H4 (cell line): ENCODE measurements at places on chromosomes 13 and 19. TPM values are rescaled to one million over a fixed set of nuclear protein-coding genes. Genes with fewer than 3 reads are reported as not detected.

The SIGLEC9 gene
- total RNA-seq = not detected in 2 replicates

The ZNF415 gene
- 0.12 TPM in 1 of 2 replicates, not detected in the other for total RNA-seq

The ZNF283 gene
- total RNA-seq = 6.7 and 10.6 TPM in 2 replicates

The SHISA7 gene
- total RNA-seq = not detected in 2 replicates

The CEACAM5 gene
- not detected in 2 replicates for total RNA-seq

The PSG7 gene
- 0.06 and 0.14 TPM in 2 replicates for total RNA-seq

The EFNB2 gene
- 6.7 and 8.0 TPM in 2 replicates for total RNA-seq

The ICAM4 gene
- 0.15 TPM in 1 of 2 replicates, not detected in the other for total RNA-seq

The PRR20D gene
- not detected in 2 replicates for total RNA-seq

The TINCR gene
- total RNA-seq = 2.3 and 4.3 TPM in 2 replicates

The GIPR gene
- not detected in 2 replicates for total RNA-seq

The PTGER1 gene
- total RNA-seq = not detected in 2 replicates

The ZFP36 gene
- 4.0 and 5.7 TPM in 2 replicates for total RNA-seq

The DCLK1 gene
- total RNA-seq = 0.97 and 2.9 TPM in 2 replicates

The FREM2 gene
- 0.46 and 0.51 TPM in 2 replicates for total RNA-seq

The TEX29 gene
- not detected in 2 replicates for total RNA-seq

The FXYD3 gene
- not detected in 2 replicates for total RNA-seq

The ZNF550 gene
- 4.7 and 5.0 TPM in 2 replicates for total RNA-seq

The PRSS57 gene
- not detected in 2 replicates for total RNA-seq

The CYSLTR2 gene
- not detected in 2 replicates for total RNA-seq

The PNMA8C gene
- not detected in 2 replicates for total RNA-seq

The FPR1 gene
- total RNA-seq = 2.5 and 3.0 TPM in 2 replicates

The KLK4 gene
- not detected in 2 replicates for total RNA-seq

The ZNF77 gene
- total RNA-seq = 3.7 and 4.0 TPM in 2 replicates

The ZNF850 gene
- total RNA-seq = 6.3 and 7.0 TPM in 2 replicates

The ZNF536 gene
- 0.02 and 0.41 TPM in 2 replicates for total RNA-seq

The ZNF625 gene
- 3.0 and 6.9 TPM in 2 replicates for total RNA-seq

- no peak for DNase-seq
Observed at GRCh38 chr13:36680913-36681312, 7.1 kb downstream of the SERTM1 start.

DNA sequence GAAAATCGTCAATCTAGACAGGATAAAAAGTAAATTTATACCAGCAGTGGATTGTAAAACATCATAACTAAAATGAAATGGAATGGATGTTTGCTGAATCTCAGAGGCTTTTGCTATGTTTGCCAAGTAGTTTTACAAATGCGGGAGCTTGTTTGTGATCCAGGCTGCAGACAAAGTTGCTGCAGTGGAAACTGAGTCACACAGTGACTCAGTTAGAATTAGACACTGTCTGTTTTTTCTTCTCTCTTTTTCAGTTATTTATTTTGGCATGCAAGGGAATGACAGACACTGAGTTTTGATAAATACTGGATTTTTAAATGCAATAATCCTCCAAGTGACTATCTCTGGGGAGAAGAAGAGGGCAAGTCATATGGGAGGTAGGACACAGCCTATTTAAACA, 4.6 kb upstream of the PNMA8A start:
- no peak for DNase-seq

- no peak for DNase-seq
Observed at GRCh38 chr13:74132776-74133656, 1.2 kb downstream of the KLF12 start.

- DNase-seq = no peak
Observed at GRCh38 chr13:82076496-82076895, 1735.6 kb upstream of the SPRY2 start.

DNA sequence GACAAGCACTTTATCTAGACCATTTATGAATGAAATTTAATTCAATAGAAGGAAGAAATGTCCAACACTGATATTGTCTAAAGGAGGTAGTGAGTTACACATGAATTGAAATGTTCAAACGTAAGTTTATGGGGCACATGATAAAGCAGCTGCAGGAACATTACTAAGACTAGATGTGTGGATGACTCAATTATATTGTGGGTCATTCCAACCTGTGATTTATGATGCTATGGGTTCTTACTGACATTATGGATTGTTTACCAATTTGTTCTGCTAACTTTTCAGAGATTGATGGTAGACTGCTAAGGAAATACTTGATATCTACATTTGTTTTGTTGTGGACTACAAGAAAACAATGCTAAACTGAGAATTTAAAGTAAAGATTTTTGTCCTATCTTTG, 56.1 kb upstream of the ATXN8OS start:
- no peak for DNase-seq

GRCh38 chr19:7521551-7522071, 813 bp upstream of the MCOLN1 start:
- DNase-seq = no peak

- DNase-seq = no peak
Observed at GRCh38 chr13:102667023-102667422, 27.8 kb downstream of the METTL21C start.

GRCh38 chr13:99192480-99192879, 8.2 kb upstream of the UBAC2 start:
- DNase-seq = no peak

- no peak for DNase-seq
Observed at GRCh38 chr13:114144606-114145244, 12.3 kb upstream of the RASA3 start.

DNA sequence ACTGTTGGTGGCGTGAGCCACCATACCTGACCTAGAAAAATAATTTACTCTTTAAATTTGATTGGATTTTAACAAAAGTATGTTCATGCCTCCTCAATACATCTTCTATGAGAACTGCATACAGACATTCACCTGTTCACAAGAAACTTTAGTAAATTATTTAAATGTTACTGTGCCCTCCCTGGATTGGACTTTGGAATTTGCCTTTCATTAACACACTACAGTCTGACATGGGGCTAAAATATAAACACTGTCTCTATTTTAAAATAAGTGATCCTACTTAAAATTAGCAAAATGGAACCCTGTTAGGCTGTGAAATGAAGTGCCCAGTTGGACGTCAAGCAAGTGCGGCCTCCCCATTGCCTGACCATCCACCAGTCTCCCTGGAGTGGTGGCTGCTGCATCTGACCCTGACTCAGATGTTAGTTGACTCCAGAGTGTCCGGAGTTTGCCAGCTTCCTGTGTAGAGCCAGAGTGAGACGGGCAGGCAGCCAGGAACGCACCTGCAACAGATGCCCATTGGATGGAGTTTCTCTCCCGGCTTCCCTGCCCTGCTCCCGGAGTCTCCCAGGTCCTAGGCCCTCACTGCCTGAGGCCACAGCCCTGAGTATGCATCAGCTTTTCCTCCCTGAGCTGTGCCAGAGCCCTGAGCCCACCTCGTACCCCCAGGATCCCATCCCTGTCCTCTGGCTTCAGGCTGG, 45.9 kb upstream of the ATP11A start:
- no peak for DNase-seq

DNA sequence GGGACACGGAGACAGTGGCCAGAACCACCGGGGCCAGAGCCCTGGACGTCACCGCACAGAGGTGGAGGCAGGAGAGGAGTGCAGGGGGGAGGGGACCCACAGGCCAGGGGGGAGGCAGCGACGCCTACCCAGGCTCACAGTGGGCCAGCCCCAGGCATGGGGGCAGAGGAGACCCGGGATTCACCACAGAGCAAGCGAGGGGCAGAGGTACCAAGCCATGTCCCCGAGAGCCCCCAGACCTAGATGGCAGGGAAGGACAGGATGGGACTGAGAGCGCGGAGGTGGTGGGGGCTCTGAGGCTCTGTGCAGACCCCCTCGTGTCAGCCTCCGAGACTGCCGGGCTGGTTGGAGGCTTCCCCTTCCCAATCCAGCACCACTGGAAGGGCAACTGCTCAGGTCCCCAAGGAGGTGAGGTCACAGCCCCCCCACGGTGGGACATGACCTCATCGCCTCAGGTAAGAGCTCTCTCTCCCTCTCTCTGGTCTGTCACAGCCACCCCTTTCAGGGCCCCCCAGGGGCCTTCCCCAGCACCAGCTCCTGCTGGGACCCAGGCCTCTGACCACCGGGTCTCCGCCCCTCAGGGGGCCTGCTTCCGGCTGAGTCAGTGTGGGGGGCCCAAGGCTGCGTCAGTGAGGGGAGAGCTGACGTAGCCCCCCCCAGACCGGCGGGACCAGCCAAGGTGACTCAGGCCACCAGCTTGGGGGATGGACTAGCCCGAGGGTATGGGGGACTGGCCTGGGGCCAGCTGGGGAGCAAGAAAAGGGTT, 2.2 kb upstream of the IL11 start:
- no peak for DNase-seq

- DNase-seq = no peak
Observed at GRCh38 chr13:60945396-60945795, 470.3 kb downstream of the PCDH20 start.

DNA sequence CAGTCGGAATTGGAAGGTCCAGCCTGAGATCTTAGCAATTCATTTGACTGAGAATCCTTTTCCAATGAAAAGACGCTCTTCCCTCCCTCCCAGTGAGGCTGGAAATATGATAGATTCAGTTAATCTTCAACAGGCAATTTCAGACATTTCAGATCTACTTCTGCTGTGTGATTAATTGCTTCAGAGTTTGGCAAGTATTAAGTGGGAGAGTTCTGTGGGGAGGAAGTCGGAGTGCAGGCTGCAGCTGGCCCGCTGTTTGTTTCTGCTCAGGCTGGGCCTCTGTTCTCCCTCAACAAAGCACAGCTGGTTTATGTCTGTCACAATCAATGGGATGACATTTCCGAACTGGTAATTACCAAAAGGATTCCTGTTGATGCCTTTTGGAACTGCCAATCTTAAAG, 178.2 kb downstream of the NDFIP2 start:
- no peak for DNase-seq

- DNase-seq = no peak
Observed at GRCh38 chr19:10270616-10271394, at the start of gene ICAM1. TSS of gene ICAM1 (plus strand) at chr19:10271120. CDS start at chr19:10271160, 40 bp downstream.

GRCh38 chr13:103370790-103371189, 304.6 kb upstream of the SLC10A2 start:
- DNase-seq = no peak

- no peak for DNase-seq
Observed at GRCh38 chr19:40616941-40617340, 15.8 kb downstream of the LTBP4 start.

GRCh38 chr19:17873786-17874757, 2.3 kb downstream of the SLC5A5 start:
- DNase-seq = peak; percentile 2

- DNase-seq = peak; percentile 4
Observed at GRCh38 chr13:95193509-95194230, 107.6 kb downstream of the ABCC4 start.

- no peak for DNase-seq
Observed at GRCh38 chr19:2186071-2186846, 22.5 kb downstream of the DOT1L start.

- no peak for DNase-seq
Observed at GRCh38 chr19:45296355-45296754, 26.3 kb downstream of the CKM start.

GRCh38 chr19:46885411-46885810, 24.6 kb downstream of the ARHGAP35 start:
- DNase-seq = no peak

DNA sequence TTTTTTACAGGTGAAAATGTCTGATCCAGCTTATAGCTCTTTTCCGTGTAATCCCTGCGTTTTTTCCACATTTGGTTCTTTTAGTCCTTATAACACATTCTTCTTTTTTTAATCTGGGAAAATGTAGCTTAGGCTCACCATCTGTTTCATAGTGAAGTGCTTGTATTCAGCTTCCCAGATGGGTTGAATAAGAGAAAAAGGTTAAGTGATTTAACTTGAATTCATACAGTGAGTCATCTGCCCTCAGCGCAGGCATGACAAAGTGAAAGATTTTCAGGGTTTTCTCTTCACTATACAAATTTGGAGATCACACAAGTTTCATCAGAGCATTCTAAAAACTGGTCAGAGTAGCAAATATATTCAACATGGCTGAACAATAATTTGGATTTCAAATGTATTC, 224.8 kb downstream of the SPRY2 start:
- peak; percentile 6 for DNase-seq

- DNase-seq = no peak
Observed at GRCh38 chr19:49596954-49597702, 6.1 kb downstream of the PRR12 start.

GRCh38 chr13:57630661-57631595, 616 bp upstream of the PCDH17 start:
- DNase-seq = peak; percentile 2

GRCh38 chr19:47540748-47541147, 25.9 kb upstream of the NAPA start:
- DNase-seq = no peak

- no peak for DNase-seq
Observed at GRCh38 chr13:85853161-85853894, 54.1 kb upstream of the SLITRK6 start.

DNA sequence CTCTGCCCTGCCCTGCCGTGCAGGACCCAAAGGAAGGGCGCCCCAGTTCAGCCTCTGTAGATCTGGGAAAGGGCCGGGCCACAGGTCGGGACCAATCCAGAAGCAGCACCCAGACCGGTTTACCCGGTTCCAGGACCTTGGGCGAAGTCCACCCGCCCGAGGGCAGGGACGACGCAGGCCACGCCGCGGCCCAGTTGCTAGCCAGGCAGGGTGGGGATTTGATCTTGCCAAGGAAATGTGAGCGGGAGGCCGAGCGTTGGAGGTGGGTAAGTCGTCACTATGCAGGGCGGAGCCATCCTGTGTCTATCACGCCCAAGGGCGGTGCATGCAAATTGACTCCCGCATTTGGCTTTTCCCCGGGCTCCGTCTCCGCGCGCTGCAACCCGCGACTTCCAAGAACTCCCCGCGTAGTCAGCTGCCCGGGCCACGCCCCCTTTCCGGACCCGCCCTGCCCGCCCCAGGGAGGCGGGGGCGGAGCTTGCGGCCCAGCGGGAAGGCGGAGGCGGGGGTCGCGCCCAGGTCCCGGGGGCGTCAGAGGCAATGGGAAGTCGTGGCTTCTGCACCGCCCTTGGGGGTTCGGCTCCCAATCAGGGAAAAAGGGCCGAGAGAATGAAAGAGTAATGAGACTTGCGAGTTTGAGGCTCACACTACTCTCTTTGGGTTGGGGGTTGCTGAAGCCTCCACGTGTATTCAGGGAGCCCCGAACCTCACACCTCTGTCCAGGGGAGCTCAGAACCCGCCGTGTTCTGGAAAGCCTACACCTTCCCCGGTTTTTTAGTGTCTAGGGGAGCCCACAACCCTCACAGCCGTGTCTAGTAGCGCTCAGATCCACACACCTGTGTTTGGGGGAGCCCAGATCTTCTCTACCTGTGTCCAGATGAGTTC, 12.8 kb downstream of the IER2 start:
- peak; percentile 98 for DNase-seq

DNA sequence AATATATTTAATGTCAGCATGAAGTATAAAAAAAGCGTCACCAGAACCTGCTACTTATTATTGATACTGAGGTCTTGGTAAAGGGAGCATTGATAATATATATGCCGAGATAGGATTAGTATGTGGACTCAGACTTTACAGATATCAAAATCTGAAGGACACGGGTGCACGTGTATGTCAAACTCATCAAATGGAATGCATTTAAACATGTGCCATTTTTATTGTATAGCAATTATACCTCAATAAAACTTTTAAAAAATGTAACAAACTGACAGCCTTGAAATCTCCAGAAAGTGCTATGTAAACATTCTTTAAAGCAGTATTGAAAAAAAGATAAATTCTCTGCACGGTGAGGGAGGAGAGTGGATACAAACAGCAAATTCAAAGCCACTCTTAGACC, 157.9 kb downstream of the RNF17 start:
- no peak for DNase-seq
